ENCODE measurements at places on chromosomes 2 and 18. TPM values are rescaled to one million over a fixed set of nuclear protein-coding genes. Genes with fewer than 3 reads are reported as not detected.

KLHL30 gene
- 2.1 TPM for total RNA-seq

LYG1 gene
- total RNA-seq: 0.80 TPM

DNA sequence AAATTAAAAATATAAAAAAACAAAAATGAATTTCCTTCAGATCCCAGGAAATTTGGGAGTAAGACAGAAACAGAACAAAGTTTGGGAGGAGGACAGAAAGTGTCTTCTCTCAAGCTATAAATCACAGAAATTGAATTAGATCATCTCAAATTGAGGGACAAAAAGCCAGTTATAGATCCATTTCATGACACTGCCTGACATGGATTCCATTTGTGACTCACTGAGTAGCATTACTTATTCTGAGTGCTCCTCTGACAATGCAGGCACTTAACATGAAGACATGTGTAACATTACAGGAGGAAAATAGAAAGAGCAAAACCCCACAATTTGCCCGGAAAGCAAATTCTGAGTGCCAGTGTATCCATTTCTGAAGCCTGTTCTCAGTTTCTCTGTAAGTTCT lies 63.9 kb upstream of the CREB1 start:
- no peak for DNase-seq

- DNase-seq: no peak
Observed at GRCh38 chr2:239706367-239706766, 305.5 kb upstream of the HDAC4 start.

MTLN gene
- total RNA-seq: 29.4 TPM

GRB14 gene
- total RNA-seq: 20.2 TPM

GRCh38 chr2:130916438-130916705 lies 79.7 kb downstream of the ARHGEF4 start:
- no peak for DNase-seq

DNA sequence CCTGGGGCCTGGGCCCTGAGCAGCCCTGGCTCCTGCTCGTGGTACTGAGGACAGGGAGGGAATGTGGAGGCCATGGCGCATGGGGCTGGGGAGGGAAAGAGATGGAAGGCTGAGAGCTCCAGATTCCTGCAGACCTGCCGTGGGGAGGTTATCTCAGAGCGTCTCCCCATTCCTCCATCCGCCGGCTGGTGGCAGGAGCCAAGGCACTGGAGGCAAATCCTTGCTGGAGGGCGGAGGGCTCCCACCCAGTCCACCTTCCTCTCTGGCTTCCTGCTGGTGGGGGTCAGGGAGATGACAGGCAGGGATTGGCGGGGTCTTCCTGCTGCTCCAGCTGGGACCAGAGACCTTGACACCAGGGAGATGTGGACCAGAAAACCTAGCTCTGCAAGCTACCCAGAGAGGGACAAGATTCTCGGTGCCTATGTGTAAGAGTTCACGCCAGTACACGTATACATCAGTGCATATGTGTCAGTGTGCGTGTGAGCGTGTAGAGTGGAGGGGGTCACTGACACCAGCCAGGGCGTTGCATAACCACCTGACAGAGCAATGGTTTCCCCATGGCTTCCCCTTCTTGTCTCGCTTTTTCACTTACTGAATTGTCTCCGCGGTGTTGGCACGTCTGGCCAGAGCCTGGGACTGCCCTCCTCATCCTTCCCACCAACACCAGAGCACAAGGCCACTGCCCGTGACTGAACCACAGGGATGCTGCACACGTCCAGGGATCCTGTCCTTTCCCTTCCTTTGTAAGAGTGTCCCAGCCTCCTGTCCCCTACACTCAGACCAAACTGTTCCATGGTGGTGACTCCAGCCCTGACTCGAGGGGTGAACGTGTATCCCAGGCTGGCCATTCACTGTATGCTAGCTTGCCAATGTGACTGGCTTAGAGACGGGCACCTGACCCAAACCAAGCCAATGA lies 15.8 kb upstream of the SEMA4C start:
- no peak for DNase-seq

ARHGEF33 gene
- total RNA-seq: 5.5 TPM

DNA sequence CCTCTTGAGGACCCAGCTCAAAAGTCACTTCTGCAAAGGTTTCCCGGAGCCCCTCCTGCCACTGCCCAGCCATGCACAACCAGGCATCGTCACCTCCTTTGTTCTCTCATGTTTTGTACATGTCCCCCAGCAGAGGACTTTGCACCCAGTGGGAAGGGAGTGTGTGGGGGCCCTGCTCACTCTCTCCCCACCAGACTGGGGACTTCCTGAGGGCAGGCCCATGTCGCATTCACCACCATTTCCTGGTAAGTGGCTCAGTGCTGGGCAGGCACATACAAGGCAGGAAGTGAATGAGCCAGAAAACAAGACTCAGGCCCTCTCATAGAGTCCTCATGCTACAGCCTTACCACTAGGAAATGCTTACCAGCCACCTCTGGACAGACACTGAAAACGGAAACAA lies 18.9 kb downstream of the MRPL35 start:
- no peak for DNase-seq

DNA sequence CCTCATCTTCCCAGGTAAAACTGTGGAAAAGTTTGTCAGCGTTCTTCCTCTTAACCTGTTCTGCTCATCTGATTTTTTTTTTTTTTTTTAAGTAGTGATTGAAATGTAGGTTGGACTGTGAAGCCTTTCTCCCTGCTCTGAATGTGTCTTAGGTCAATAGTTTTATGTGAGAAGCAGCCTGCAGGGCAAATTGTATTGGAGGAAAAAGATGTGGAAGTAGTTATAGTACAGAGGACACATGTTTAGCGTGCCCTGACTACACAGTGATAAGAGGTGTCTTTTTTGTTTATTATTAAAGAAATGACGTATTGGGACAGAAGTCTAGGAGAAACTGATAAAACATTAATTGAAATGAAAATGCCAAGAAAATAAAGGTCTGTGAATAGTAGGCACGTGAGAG lies 1.5 kb downstream of the MTA3 start:
- peak; percentile 16 for DNase-seq

- DNase-seq: no peak
Observed at GRCh38 chr2:10331702-10332401, 29.1 kb downstream of the HPCAL1 start.

DNA sequence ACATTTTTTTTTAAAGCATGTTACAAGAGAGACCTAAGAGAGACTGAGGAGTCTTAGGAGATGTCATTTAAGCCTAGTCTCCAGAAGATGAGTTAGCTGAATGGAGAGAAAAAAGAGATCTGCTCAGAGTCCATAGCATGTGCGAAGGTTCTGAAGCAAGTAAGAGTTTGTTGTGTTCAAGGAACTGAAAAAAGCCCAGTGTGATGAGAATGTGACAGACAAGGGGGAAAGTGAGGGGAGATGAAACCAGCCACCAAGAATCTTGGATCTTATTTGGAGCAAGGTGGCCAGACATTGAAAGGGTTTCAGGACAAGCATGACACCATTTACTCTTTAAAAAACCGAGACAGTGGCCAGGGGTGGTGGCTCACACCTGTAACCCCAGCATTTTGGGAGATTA lies 5.2 kb upstream of the MOB1A start:
- DNase-seq: no peak

- DNase-seq: peak; percentile 52
Observed at GRCh38 chr2:42138163-42139015, 30.8 kb upstream of the EML4 start.

TFCP2L1 gene
- total RNA-seq: 2.8 TPM

DNA sequence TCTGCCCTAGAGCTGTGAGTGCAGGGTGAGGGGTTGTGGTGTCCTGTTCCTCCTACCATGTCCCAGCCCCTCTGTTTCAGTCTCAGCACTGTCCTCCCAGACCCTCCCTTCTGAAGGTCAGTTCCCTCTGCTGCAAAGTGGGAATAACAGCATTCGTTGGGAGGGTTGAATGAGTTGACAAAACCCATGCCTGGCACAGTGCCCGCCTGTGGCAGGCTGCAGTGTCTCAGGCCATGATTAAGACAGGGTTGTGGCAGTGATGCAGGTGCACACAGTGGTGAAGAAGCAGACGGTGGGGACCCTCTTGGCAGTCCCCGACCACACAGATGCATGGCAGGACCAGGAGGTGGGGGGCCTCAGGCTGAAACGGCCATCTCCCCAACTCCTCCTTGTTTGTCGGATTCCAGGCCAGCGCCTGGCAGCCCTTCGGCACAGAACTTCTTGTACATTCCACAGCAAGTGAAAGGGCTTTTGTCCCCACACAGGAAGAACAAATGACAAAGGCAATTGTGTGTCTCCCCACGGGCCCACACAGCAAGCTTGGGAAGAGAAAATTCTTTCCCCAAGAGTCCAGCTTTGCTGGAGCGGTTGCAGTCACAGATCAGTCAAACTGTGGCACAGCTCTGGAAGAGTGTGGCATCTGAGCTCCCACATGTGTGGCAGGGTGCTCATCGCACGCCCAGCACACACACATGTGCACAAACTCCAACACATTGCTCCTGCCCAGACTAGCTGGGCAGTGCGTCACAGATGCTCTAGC lies 92.0 kb upstream of the MSH2 start:
- DNase-seq: peak; percentile 29

GRCh38 chr2:37631698-37632097 lies 39.7 kb downstream of the CDC42EP3 start:
- no peak for DNase-seq

B3GNT7 gene
- total RNA-seq: 32.9 TPM

- no peak for DNase-seq
Observed at GRCh38 chr2:217680381-217680780, 322.4 kb downstream of the TNS1 start.

DNA sequence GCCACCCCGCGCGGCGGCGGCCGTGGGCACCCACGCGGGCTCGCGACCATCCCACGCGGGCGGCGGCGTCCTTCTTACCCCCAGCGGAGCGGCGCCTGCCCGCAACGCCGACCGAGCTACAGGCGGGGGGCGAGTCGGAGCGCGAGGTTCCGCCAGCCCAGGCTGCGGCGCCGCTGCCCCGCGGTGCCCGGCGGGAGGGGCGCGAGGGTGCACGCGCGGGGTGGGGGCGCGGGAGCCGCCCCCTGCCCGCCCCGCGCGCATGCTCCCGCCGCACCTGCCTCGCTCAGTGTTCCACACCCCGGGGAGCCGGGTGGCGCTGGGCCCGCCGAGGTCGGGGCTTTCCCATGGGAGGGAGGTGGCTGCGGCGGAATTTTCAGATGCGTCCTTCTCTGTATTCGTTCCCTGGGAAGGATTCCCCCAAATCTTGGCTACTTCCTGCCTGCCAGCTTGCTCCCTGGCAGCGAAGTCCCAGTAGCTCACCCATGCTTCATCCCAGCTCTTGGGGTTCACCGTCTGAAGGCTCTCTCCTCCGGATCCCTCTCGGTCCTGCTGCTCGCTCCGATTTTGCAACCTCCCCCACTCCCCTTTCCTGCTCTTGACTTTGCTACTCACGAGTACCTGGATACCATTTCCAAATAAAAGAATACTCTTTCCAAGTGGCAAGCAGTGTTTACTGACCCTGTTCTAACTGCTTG lies at the start of gene L3MBTL4:
TSS of gene L3MBTL4 (minus strand) at position 189 of the 695 bp plus-strand sequence. CDS start 103,286 bp downstream, outside the sequence.
- DNase-seq: peak; percentile 57

DNA sequence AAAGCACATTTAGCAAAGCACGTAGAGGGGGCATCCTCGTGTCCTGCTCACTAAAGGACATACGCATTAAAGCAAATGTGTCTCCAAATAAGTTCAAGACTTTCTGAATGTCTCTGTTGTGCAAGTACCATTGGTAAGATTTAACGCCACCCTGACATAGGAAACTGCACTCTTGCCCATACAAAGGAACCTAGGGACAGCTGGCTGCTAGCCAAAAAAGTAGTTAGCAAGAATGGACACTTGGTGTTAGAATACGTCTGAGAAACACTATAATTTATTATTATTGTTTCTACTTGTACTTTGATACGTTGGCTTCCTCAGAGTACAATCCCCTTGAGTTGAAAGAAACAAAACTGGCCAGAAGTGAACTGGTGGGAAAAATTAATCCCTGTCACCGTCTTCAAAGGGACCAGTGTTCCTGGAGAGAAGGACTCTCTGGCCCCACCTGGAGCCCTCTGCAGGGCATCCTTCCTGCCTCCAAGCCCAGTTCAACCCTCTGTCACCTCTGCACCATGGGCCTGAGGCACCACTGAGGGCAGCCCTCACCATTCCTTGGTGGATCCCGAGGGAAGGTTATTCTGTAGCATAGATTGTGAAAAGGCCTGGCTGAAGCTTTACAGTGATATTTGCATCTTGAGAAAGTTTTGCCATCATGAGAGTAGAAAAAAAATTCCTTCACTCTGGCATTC lies 51.4 kb upstream of the APCDD1 start:
- no peak for DNase-seq

CXCR1 gene
- 1.9 TPM for total RNA-seq

- no peak for DNase-seq
Observed at GRCh38 chr2:16765356-16765755, 99.7 kb upstream of the CYRIA start.

ICA1L gene
- total RNA-seq: 9.2 TPM

PAIP2B gene
- total RNA-seq: 9.1 TPM

- DNase-seq: no peak
Observed at GRCh38 chr2:120382541-120383144, 36.7 kb downstream of the INHBB start.

DNA sequence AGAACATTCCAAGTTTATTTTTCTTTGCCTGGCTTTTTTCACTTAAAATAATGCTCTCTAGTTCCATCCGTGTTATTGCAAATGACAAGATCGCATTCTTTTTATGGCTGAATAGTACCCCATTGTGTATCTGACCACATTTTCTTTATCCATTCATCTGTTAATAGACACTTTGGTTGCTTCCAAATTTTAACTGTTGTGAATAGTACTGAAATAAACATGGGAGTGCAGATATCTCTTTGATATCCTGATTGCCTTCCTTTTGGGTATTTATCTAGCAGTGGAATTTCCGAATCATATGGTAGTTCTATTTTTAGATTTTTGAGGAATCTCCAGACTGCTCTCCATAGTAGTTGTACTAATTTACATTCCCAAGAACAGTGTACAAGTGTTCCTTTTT lies 230.5 kb downstream of the FIGN start:
- no peak for DNase-seq

- no peak for DNase-seq
Observed at GRCh38 chr18:36408606-36409005, 111.1 kb downstream of the FHOD3 start.

DNA sequence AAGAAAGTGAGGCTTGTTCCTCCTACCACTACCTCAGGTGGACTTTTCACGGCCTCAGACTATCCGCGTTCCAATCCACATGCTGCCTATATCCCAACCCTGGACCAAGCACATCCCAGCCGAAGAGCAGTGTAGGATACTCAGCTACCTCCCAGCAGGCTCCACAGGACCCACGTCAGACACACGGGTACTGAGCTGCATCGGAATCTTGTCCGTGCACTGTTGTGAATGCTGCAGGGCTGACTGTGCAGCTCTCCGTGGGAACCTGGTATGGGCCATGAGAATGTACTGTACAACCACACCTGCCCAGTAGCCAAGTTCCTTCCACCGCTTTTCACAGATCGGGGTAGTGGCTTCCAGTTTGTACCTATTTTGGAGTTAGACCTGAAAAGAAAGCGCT lies 22.3 kb downstream of the IL37 start:
- DNase-seq: no peak

DNA sequence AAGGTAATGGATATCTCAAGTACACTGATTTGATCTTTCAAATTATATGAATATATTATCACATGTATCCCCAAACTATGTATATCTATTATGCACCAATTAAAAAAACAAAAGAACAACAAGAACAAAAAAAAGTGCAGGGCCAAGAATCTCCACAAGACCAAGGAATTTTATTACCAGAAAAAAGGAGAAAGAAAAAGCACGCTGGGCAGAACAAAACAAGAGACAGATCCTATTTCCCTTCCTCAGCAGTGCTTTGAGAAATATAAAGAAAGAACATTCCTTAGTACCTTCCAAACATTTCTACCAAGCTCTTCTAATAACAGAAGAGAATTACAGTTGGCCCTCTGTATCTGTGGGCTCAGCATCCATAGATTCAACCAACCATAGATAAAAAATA lies 144.7 kb upstream of the CREB1 start:
- no peak for DNase-seq

Data from lung (tissue), 17 donors.